GM12891 (cell line): ENCODE measurements at places on chromosomes 7 and 10.

GRCh38 chr10:5895804-5896203 is 5.8 kb downstream of the FBH1 start:
- peak; percentile 25 for DNase-seq

- no peak for DNase-seq
Measured at GRCh38 chr10:93591065-93591808, 9.8 kb downstream of the RBP4 start.

DNA sequence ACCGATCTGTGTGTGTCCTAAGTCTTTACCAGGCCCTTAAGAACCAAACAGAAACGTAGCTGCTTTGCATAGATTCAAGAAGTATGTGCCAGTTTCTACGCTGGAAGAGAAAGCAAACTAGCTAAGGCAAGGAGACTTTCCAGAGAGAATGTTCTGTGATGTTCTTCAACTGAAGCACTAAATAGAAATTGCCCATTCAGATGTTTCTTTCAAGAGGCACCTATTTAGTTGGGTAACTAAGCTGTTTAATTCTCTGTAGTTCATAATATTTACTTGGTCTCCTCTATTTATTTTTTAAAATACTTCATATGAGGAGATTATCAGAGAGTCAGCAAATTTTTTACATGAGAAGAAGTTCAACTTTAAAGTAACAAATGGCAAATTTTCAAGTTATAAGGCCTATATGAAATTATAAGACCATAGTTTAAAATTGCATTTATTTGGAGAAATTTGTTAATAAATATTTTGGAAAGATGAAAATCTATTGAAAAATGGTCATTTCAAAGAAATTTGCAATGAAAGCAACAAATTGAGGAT is 279.0 kb downstream of the NEBL start:
- DNase-seq: no peak

GRCh38 chr7:116834815-116835504 is 27.4 kb upstream of the CAPZA2 start:
- no peak for DNase-seq

GRCh38 chr7:141847996-141848395 is 6.7 kb upstream of the PRSS37 start:
- DNase-seq: no peak

GRCh38 chr7:92010215-92010614 is 69.6 kb downstream of the AKAP9 start:
- no peak for DNase-seq

- DNase-seq: no peak
Measured at GRCh38 chr7:35645691-35646090, 49.2 kb downstream of the HERPUD2 start.

GRCh38 chr7:22447762-22448161 is 52.2 kb downstream of the STEAP1B start:
- DNase-seq: no peak

DNA sequence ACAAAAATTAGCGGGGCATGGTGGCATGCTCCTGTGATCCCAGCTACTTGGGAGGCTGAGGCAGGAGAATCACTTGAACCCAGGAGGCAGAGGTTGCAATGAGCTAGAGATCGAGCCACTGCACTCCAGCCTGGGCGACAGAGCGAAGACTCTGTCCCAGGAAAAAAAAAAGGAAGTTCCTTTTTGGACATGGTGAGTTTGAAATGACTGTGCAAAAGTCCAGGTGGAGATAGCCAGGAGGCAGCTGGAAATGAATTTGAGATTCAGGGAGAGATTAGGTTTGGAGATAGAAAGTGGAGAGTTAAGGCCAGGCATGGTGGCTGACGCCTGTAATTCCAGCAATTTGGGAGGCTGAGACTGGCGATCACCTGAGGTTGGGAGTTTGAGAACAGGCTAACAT is 139.1 kb downstream of the MARCHF5 start:
- DNase-seq: no peak

- DNase-seq: no peak
Measured at GRCh38 chr10:121051171-121051570, 200.0 kb downstream of the WDR11 start.
